Caki2 (cell line): ENCODE measurements at places on chromosomes 3 and 15. TPM values are rescaled to one million over a fixed set of nuclear protein-coding genes. Genes with fewer than 3 reads are reported as not detected.

The CAPN3 gene
- 0.17 TPM in 1 of 2 replicates, not detected in the other for total RNA-seq

The DNAH12 gene
- 0.07 TPM in 1 of 2 replicates, not detected in the other for total RNA-seq

GRCh38 chr3:108437439-108437838 lies 73.0 kb downstream of the MYH15 start:
- DNase-seq, result no peak

DNA sequence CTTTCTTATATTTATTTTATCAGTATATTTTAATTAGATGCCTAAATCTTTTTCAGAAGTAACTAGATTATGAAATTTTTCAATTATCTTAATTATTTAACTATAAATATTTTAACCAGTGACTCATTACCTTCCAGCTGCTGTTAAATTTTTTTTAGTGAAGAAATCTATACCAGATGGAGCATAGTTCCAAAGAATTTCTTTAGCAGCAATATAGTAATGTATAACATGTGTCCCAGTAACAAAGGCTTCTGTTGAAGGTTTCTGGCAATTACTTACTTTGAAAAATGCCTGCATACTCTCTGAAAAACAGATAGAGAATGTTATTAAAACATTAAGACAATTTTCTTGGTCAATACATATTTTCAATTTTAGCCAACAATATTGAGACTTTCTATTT lies 45.1 kb upstream of the CP start:
- no peak for DNase-seq

The CFAP100 gene
- total RNA-seq, result not detected in 2 replicates

GRCh38 chr3:12073106-12073505 lies 68.9 kb downstream of the SYN2 start:
- DNase-seq, result no peak

GRCh38 chr3:17360991-17361390 lies 381.4 kb downstream of the TBC1D5 start:
- DNase-seq, result no peak
